ENCODE measurements at places on chromosomes 1 and 21. TPM values are rescaled to one million over a fixed set of nuclear protein-coding genes. Genes with fewer than 3 reads are reported as not detected.
A peak's percentile ranks its signal among the peaks of the same experiment; 100 is the strongest.

SLAMF6 gene
- 0.28 TPM for total RNA-seq

TFF2 gene
- total RNA-seq: not detected

DNA sequence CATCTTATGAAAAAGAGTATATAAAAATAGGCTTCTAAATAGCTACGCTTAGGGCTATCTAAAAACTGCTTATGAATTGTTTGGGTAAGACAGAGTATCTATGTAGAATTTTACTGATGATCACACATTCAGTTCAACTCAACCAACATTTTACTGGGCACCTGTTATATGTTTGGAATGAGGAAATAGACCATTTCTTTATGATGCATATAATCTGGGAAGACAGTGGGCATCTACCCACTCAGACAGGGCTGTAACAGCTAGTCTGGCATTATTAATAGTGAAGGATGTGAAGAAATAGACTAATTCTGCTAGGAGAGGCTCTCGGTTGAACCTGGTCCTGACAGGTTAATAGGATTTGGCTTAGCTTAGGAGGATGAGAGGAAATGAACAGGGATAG lies 56.9 kb downstream of the TIAM1 start:
- ATAC-seq: no peak

DNA sequence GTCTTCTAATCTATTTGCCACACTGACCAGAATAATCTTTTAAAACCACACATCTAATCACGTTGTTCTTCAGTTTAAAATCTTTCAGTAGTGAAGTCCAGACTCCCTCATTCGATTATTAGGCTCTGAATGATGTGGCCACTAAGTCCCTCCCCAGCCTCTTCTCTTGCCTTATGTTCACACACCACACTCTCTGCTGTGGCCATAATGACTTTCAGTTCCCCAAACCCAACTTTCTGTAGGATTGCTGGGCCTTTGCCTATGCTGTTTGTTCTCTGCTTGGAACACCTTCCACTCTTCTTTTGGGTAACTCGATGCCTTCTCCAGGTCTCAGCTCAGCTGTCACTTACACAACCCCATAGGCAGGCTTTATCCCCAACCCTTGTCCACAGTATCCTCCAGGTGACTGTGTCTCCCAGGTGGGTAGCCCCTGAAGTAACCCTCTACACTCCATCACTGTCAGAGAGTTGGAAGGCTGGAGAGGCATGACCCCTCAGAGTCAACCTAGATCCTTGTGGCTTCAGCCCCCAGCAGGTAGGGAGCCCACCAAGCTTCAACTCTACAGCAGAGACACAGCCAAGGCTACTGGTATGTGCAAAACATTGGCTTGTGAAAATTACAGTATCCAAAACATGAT lies 8.4 kb upstream of the SLC37A1 start:
- no peak for ATAC-seq

DNA sequence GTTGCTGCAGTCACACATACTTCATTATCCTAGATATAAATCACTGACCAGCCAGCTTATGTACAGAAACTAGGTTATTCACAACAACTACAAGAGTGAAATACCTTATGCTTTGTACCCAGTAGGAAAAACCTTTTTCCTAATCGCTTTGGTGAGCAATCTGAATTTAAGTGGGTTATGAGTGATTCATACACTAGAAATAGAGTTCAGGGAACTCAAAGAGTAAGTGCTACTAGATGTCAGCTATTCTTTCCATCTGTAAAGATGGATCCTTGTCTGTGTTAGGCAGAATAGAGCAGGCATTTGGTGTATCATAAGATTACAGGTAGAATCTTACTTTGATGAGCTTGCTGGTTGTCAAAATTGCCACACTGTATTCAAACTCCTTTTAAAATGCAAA lies 101.9 kb downstream of the ZNF644 start:
- ATAC-seq: no peak

GRCh38 chr1:151655371-151655770 lies 43.5 kb downstream of the SNX27 start:
- no peak for ATAC-seq

- ATAC-seq: no peak
Observed at GRCh38 chr1:178702146-178702545, 22.9 kb upstream of the RALGPS2 start.

GRCh38 chr1:116804736-116805135 lies 50.5 kb downstream of the CD2 start:
- no peak for ATAC-seq

GRCh38 chr1:10761503-10762152 lies 34.8 kb downstream of the CASZ1 start:
- ATAC-seq: no peak

DNA sequence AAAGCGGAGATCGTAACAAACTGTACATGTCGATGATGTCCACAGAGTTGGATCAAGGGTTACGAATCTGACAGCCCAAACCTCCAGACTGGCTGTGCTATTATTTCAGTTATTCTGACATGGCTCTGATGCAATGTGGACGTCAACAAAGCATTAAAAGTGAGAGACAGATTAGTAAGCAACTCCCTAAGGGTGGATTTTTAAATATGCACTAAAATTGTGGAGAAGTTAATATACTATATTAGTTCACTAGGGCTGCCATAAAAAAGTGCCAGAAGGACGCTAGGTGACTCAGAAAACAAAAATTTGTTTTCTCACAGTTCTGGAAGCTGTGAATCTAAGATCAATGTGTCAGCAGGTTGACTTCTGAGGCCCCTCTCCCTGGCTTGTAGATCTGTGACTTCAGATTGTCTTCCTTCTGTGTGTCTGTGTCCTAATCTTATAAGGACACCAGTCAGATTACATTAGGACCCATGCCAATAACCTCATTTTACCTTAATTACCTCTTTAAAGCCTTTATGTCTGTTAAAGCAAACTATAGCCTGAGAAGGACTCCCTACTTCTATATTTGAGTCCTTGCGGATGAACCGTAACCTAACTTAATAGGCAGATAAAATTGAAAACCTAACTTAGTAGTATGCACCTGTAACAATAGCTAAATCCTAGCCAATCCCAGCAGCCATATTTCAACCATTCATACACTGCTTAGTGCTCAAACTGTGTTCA lies 66.0 kb upstream of the BACH1 start:
- ATAC-seq: peak; percentile 7

DNA sequence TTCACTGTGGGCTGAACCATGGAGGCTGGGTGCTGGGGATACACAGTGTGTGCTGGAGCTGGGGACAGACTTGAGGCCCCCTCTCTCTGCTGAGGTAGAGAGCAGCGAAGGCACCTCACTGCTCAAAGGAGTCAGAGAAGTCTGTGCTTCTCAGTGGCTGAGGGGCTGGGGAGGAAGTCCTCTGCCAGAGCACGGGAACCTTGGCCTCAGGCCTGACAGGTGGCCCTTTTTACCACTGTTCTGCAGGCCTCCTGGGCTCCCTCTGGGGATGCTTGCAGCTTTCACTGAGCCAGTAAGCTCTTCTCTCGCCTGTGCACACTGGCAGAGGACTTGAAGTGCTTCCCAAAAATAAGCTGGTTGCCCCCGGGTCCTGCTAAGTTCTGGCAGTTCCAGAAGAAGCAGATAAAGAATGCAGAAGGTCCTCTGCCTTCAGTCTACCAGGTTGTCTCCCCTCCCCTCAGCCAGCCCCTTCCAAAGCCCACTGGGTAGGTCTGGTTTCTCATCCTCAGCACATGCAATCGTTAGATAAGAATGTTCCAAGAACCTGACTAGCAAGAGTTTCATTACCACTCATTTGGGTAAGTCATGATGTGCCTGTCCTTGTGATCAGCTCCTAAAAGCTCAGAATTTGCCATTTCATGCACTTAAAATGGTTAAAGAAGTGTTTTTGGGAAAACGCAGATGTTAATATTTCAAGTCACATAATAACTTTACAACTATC lies 53.9 kb downstream of the TENT5C start:
- ATAC-seq: no peak

DNA sequence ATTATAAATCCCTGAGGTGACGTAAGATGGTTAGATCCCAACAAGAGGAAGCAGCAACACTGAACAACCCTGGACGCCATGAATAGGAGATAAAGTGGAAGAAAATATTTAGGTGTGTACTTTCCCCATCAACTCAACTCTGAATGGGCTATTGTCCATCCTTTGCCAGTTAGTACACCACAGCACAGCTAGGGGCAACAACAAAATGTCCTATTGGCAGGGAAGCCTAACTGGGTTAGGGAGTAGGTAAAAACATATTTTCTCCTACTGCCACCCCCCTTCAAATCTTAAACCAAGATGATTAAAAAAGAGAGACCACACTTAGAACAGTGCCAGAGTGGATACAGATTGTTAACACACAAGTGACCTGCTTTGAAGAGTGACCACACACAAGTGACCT lies 220.0 kb downstream of the LBR start:
- no peak for ATAC-seq

DNA sequence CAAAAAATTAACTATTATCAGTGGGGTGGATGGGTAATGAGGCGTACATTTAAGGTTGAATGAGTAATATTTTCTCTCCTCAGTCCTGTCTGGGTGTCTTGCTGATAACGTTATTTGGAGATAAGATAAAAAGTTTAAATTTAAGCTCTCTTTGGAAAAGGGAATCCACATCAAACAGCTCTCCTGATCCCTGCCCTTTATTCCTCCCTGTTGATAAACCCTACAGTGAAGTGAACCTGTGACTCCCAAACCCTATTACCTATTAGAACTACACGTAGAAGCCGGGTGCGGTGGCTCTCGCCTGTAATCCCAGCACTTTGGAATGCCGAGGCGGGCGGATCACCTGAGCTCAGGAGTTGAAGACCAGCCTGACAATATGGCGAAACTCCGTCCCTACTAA lies 9.9 kb upstream of the GPR161 start:
- ATAC-seq: no peak

Data from esophagus mucosa (tissue), 1 donor.